ENCODE measurements at places on chromosomes 12 and 14. TPM values are rescaled to one million over a fixed set of nuclear protein-coding genes. Genes with fewer than 3 reads are reported as not detected.

Gene MGP
- total RNA-seq: 231 TPM

Gene PROX2
- total RNA-seq: not detected

Gene MIP
- not detected for total RNA-seq

Gene GMPR2
- total RNA-seq: 26.2 TPM

Gene NKX2-1
- not detected for total RNA-seq

Gene P2RX2
- not detected for total RNA-seq

Gene SLC48A1
- total RNA-seq: 26.8 TPM

Gene HOXC6
- 0.30 TPM for total RNA-seq

GRCh38 chr14:54606178-54606577 lies 39.2 kb downstream of the SAMD4A start:
- DNase-seq: peak; percentile 84

DNA sequence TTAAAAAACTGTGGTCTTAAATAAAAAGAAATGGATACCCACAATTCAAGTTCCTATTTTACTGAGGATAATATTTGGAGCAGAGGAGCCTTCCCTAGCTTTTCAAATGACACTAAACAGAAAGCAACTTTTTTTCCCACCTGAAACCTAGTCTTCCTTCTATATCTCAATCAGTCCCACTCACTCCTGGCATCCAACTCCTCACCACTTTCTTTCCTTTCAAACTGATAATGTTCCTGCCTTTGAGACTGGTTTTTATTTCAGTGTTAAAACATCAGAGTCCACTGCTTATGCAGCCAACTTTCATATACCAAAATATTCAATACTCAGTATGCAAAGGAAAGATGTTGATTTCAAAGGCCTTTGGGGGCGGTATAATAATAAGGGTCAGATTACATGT lies 225.6 kb downstream of the GXYLT1 start:
- DNase-seq: no peak

DNA sequence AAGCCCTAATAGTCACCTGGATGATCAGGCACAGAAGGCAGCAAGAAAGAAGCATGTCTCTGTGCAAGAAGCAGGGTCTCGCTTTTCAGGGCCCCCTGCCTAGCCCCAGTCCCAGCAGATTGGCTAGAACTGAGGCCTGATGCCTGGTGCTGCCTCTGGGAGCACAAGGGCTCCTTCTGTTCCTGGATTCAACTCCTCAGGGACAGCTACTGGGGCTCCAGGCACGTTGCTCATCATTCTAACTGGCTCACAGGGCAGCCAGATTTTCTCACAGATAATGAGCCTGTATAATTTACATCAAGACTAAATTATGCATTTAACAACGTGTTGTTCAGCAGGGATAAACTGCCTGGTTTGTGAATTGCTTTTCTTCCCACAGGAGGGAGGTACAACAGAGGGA lies 106.5 kb upstream of the PLXNC1 start:
- DNase-seq: no peak

DNA sequence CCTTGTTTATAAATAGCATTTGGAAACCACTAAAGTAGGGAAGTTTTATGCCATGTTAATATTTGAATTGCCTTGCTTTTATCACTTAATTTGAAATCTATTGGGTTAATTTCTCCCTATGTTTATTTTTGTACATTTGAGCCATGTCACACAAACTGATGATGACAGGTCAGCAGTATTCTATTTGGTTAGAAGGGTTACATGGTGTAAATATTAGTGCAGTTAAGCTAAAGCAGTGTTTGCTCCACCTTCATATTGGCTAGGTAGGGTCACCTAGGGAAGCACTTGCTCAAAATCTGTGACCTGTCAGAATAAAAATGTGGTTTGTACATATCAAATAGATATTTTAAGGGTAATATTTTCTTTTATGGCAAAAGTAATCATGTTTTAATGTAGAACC lies 4.4 kb downstream of the RAN start:
- DNase-seq: no peak

- DNase-seq: no peak
Observed at GRCh38 chr14:65302571-65303189, 109.8 kb upstream of the FUT8 start.

DNA sequence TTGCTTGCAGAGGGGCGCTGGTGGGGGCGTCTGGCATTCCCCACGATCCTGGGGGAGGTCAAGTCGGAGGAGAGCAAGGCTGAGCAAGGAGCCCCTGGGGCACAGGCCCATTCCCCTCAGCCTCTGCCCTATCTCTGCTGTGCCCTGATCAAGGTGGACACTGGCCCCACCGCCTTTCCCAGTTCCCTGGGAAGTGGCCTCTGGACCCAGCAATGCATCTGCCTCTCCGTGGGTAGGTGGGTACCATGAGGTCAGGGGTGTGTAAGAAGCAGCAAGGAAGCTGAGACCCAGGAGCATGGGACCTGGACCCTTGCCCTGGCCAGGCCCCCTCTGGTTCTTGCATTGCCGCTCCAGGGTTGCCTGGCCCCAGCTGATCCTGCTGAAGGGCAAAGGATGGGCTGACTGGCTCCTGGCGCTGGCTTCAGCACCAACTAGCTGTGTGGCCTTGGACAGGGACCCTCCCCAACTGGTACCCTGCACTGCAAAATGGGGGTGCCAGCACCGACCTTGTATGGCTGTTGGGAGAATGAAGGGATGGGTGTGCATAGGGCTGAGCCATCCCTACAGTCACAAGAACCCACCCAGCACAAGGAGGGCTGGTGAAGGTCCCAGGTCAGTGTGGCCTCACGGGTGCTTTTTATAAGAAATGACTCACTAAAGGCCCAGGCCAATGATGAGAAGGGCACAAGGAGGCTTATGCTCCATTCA lies 19.6 kb downstream of the SLC25A29 start:
- DNase-seq: no peak

- DNase-seq: no peak
Observed at GRCh38 chr14:24913021-24913420, 136.9 kb downstream of the STXBP6 start.

GRCh38 chr12:89731614-89732013 lies 23.0 kb upstream of the ATP2B1 start:
- no peak for DNase-seq

- no peak for DNase-seq
Observed at GRCh38 chr12:11765817-11766794, 116.6 kb downstream of the ETV6 start.

GRCh38 chr12:38788106-38788505 lies 117.3 kb downstream of the CPNE8 start:
- DNase-seq: no peak

- peak; percentile 98 for DNase-seq
Observed at GRCh38 chr14:35341751-35342488, 49.7 kb downstream of the PSMA6 start.

GRCh38 chr12:96890331-96890730 lies 16.7 kb upstream of the NEDD1 start:
- no peak for DNase-seq

- no peak for DNase-seq
Observed at GRCh38 chr14:30054201-30054600, 126.6 kb upstream of the PRKD1 start.

- no peak for DNase-seq
Observed at GRCh38 chr12:108115123-108116121, 13.7 kb upstream of the WSCD2 start.
